ENCODE measurements at places on chromosomes 7 and 10.

DNA sequence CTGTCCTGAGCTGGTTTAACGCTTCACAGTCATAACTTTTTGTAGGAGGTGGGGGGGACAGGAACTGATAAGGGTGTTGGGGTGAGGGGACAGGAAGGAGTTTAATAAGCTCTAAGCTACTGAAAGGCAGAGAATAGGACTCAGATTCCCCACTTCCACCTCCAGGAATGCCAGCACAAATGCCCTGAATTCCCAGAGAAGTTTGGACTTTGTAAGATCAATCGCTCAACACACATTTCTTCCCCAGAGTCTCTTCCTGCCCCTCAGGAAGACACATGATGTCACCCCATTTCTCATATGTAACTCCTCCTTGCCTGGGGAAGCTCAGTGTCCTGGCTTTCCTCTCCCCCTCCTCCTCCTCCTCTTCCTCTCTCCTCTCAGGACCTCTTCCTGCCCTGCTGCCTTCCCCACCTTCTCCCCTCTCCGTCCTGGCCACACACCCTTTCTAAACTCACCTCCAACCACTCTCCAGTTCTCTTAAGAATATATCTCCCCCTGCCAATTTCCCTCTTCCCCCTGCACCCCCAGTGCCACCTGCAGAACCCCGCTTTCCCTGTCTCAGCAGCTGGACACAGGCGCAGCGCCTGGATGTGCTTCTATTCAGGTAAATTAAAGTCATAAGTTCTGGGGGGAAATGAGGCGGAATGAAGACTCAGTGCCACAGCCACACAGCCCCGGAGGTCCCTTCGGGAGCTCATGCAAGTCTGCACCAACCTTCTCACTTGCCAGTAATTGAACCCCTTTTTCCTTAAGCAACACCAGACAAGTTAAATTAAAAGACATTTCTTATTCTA, 5.3 kb upstream of the LOXL4 start:
- DNase-seq, result no peak

DNA sequence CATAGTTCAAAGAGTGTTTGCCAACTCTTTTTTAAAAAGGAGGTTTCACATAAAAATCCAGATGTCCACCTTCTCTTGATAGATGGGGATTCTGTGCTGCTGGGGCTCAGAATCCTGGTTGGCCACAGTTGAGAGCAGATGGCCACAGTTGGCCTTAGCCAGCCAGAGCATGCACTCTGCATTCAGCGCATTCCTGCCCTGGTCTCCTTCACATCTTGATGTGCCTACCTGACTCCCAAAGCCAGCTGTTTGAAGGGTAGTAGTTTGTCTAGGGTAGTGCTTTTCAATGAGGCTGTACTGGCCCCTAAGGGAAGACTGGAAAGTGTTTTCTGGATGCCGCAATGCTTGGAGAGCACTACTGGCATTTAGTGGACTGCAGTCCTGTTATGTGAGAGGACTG, 208.1 kb upstream of the HDAC9 start:
- no peak for DNase-seq

DNA sequence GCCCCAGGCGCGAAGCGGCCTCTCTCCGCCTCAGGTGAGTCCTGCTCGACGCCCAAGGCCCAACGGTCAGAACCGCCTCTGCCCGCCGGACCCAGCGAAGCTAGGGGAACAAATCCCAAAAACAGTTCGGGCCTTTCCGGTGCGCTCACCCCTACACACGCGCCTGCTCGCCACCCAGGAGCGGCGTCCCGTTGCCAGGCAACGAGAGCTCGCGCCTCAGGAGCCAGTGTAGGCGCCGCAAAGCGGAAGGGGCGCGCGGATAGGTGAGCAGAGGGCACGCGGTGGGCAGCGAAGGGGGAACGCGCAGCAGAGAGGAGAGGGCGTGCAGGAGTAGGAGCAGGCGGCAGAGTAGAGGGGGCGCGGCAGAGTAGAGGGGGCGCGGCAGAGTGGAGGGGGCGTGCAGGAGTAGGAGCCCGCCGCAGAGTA, at the start of the genes DYDC1 and DYDC2:
DYDC1 (minus strand) TSS at position 193 of the 426 bp plus-strand sequence. CDS start 4,154 bp downstream, outside the sequence.
DYDC2 (plus strand) TSS at position 219 of the 426 bp plus-strand sequence. CDS start 5,663 bp downstream, outside the sequence.
- no peak for DNase-seq

GRCh38 chr7:82623812-82624211, 180.2 kb upstream of the CACNA2D1 start:
- DNase-seq, result no peak

- DNase-seq, result no peak
Measured at GRCh38 chr7:143975617-143976016, 21.0 kb downstream of the OR2F1 start.

DNA sequence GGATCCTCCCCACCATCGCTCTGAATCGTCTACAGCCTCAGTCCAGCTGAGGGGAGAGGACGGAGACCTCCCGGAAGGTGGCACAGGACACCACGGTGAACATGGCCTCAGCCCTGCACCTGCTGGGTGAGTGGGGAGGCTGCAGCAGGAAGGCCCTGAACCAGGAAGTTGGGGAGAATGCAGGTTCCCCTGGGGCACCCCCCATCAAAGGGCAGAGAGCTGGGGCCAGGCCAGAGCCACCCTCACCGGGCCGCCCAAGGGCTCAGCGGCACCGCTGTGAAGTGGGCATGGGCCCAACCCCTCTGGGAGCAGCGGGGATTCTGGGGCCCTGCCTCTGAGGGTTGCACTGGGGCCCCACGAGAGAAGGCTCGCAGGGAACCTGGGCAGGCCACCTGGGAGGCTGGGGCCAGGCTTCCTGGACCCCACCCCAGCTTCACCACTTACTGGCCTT, 98.7 kb downstream of the MICALL2 start:
- no peak for DNase-seq

DNA sequence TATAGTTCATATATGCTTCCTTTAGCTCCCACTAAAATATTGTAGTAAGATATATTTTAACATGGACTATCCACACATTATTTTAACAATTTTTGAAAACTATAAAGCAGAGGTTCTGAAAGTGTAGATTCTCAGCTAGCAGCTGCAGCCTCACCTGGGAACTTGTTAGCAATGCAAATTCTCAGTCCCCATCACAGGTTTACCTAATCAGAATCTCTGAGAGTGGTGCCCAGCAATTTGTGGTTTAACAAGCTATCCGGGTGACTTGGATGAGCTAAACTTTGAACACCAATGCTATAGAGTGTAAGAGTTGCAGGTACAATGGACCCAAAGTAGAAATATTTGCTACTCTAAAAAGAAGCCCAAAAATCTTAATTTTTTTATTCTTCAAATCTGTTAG, 99.8 kb upstream of the MDFIC start:
- DNase-seq, result no peak

DNA sequence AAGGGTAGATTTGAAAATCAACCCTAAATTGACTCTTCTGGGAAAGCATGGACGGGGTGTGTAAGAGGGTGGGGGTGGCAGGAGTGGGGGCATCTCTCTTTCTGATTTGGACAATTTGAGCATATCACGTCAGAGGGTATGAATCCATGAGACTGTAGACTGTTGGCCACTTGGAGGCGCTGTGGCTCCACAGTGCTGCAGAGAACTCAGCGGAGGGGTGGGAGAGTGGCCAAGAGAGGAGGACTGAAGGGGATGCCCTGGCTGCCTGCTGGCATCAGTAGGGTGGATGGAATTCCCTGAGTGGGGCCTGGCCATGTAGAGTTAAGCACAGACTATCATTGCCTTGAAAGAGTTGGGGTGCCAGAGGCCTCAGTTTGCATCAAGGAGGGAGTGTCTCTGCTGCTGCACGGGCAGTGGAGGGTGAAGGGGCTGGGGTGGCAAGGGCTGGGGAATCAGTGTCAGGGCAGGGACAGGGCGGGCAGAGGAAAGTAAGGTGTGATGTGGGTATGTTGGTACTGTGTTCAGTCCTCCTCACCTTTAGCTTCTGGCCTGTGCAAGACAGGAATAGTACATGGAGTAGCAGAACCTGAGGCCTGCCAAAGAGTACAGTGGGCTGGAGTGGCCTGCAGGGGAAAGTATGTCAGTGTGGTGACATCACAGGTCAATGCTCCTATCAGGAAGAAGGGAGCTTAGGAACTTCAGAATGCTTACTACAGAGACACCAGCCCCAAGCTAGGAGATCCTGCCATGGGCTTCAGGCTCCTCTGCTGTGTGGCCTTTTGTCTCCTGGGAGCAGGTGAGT, 133.5 kb upstream of the PRSS58 start:
- DNase-seq, result no peak

DNA sequence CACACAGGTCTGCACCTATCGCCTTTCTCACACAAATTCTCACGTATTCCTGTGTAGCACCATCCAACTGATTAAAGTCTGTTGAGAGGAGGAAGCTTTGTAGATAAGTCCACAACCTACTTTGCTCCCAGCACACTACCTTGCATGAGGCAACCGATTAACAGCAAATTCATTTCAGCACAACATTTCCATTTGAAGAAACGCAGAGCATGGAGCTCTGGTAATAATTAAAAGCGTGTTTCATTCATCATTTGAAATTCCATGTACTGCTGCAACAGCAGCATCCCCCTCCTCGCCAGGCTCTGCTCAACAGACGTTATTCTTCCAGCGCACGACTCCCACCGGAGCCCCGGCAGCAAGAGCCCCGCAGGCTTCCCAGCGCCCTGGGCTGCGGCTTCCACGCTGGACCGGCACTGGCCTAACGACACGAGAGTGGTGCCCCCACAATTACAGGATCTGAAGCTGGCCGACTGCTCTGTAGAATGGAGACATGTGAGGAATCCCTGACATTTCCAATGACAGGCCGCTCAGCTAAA, 118.8 kb downstream of the DIP2C start:
- DNase-seq, result no peak

GRCh38 chr10:63441404-63441803, 24.4 kb downstream of the JMJD1C start:
- DNase-seq, result no peak

DNA sequence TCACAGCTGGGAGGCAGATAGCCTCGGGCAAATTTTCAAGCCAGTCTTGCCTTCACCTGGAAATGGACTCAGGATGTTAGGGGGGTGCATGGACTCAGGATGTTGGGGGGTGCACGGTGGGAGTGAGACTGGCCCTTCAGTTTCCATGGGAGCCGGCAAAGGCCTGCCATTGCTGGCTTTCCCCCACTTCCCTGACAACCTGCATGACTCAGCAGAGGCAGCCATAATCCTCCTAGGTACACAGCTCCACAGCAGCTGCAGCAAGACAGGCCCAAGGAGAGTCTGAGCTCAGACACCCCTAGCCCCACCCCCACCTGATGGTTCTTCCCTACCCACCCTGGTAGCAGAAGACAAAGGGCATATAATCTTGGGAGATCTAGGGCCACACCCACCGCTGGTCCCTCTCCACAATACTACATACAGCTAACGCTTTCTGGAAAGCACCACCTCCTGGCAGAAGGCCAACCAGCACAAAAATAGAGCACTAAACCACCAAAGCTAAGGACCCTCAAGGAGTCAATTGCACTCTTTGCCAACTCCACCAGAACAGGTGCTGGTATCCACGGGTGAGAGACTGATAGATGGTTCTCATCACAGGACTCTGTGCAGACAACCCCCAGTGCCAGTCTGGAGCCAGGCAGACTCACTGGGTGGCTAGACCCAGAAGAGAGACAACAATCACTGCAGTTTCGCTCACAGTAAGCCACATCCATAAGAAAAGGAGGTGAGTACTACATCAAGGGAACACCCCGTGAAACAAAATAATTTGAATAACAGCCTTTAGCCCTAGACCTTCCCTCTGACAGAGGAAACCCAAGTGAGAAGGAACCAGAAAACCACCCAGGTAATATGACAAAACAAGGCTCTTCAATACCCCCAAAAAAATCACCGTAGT, 18.3 kb downstream of the C7orf25 start:
- DNase-seq, result no peak

GRCh38 chr7:18538554-18539250, 43.2 kb downstream of the HDAC9 start:
- DNase-seq, result no peak

DNA sequence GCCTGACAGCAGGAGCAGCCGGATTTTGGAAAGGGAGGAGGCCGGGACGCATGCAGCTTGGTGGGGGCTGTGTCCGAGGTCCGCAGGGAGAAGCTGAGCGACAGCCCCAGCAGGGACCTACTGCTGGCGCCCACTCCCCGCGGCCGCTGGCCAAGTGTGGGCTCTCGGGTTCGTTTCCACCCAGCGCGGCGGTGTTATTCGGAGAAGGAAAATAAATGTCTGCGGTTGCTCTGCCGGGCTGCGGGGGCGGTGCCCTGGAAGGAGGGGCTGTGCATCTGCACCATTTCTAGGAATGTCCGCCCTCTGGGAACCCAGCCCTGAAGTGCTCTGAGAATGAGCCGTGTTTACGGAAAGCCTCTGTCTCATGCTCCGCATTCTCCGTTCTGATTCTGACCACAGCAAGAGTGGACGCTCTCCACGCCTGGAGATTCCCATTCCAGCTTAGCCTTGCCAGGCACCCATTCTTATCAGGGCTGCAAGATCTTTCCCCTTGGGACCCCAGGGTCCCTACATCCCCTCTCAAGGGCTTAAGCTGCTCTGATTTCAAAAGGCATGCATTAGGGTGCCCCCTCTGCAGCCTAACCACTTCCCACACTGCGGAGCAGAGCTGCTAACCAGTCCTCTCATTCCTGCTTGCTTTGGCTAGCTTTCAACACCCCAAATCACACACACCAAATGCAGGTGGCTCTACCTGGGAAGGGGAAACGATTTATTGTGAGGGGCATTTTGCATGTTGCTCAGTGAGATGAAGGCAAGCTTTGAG, 256.6 kb upstream of the GLI3 start:
- DNase-seq, result no peak

GRCh38 chr10:91591797-91592174, 41.1 kb downstream of the PPP1R3C start:
- DNase-seq, result no peak

DNA sequence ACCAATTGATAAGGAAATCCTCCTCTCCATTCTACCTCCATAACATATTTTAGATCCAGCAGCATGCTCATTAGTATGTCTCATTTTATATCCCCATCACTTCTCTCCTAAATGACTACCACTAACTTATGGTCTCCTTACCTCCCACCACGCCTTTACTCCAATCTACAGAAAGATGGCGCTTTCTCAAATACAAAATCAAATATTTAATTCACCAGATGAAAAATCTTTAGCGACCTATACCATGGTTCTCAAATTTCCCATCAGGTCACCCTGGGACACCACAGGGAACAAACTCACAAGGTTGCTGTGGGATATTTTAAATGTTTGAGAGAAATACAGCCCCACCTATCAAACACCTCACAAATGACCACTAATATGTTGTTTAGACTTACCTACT, 27.0 kb upstream of the EBLN1 start:
- DNase-seq, result no peak

DNA sequence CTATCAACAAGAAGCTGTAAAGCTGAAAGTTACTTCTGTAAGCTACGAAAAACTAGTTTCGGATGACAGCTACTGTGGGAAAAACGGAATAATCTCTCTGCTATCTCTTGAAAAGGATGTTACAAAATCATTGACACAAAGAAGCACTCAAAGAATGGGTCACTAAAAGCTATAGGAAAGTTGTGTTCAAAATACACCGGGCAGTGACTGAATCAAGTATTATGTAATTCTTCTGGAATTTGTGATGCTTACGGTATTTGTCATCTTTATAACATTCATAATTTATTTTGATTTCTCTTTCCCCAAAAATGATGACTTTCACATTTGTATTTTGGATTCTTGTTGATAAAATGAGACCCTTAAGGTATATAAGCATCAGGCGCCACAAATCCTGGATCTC, 112.1 kb upstream of the KLF6 start:
- no peak for DNase-seq

DNA sequence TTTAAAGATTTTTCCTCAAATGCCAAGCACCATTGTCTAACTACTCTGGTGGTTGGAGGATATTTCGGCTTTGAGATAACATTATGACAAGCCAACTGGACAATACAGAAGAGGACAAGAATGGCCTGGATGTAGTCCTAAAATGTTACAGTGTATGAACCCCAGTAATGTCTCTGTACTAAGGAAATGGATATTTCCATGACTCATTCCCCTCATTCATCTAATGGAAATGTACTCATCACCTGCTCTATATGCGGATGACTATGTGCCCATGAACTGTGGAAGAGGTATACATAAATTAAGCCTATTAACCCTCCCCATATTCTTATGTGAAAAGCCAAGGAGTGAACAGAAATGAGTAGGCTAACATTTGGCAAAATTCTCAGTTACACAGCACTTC, 207.9 kb downstream of the CACNA2D1 start:
- DNase-seq, result no peak
